ENCODE measurements at places on chromosomes 2 and 18.

GRCh38 chr2:98598781-98599428 lies 9.4 kb downstream of the COA5 start:
- DNase-seq = no peak

GRCh38 chr2:59276033-59276432 lies 1034.9 kb upstream of the FANCL start:
- DNase-seq = peak; percentile 4

DNA sequence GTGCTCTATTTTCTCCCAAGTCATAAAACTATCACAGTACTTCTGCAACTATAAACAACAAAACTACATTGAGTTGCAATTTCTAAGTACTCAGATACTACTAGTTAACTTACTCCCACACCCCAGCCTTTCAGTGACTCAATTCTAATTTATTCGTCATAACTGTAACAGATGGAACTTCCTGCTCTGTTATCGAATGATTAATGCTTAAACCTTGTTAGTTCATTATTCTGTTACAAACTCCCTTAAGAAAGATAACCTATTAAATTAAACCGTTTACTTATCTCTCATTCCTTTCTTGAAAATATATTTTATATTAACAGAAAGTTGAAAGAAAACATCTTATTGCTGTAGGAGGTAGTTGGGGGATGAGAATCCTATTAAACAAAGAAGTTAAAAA lies 17.0 kb downstream of the TNFAIP6 start:
- no peak for DNase-seq

- DNase-seq = no peak
Observed at GRCh38 chr2:207173641-207174040, 7.9 kb upstream of the KLF7 start.

GRCh38 chr2:191941376-191941929 lies 94.6 kb upstream of the CAVIN2 start:
- no peak for DNase-seq

DNA sequence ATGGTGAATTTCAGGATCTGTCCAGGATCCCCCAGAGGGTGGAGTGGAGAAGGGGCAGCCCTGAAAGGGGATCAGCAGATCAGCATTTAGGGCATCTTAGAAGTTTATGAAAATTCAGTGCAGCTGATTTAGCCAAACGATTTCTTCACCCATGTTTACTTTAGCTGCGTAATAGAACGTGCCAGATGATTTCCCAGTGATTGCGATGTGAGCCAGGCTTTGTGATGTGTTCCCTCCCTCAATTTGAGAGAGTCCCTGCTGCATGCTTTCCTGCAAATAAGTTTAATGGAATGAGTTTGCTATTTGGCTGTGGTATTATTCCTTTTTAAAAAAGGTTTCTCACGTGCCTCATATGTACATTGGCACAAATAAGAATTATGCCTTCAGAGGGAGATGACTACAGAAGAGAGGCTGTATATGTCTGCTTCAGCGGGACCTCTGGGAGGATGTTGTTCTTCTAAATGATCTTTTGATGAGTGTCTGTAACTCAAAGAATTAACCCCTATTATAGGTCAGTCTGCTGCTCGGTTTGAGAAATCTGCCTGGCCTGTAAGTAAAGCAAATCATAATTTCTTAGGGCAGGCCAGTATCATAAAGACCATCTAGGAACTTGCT lies 111.9 kb downstream of the MRO start:
- DNase-seq = no peak

DNA sequence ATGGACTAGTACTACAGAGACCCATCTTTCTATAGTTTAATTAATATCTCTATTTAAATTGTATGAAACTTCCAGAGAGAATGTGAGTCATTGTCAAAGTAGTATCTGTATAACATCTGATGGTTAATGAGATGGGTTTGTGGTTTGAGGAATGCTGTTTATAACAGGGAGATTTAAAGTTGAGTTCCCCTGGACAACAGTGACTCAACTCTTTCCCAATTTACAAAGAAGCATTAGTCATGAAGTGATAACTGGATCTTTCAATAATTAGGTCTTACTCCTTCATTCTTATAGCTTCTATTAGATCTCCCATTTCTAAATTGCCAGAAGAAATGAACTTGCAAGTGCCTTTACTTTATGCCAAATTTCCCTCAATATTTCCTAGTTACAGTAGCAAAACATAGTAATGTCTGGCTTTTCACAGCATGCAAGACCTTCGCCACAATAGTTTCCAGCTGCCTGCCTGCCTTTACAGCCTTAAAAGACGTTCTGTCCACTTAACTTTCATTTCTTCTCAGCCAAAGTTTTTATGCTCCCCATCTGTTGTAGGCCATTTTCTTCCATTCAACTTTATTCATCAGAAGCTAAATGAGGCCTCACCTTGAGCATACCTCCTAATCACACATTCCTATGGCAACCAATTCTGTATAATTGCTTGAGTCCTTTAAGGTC lies 47.7 kb upstream of the WDR75 start:
- no peak for DNase-seq

- DNase-seq = no peak
Observed at GRCh38 chr18:48694295-48694694, 155.5 kb downstream of the CTIF start.

- no peak for DNase-seq
Observed at GRCh38 chr2:149456285-149456684, 125.9 kb downstream of the LYPD6 start.
